ENCODE measurements at places on chromosomes 3 and 15. TPM values are rescaled to one million over a fixed set of nuclear protein-coding genes. Genes with fewer than 3 reads are reported as not detected.
A peak's percentile ranks its signal among the peaks of the same experiment; 100 is the strongest.

DNA sequence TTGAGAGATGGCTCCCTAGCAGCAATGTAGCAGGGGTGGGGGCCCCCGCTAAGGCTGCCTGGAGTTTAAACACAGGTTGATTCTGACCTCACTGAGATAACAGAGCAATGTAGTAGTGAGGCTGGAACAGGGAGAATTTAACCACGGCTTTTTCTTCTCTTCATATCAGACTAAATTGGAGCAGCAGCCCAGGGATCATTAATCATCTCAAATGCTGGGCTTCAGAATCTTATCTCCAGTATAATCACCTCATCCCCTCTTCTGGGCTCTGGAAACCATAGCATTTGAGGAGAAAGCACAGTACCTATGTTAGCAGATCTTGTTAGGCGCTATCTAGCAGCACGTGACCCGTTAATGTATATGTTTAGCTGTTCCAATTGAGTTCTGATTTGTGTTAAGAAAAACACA lies 25.4 kb upstream of the DET1 start:
- no peak for DNase-seq

- peak; percentile 61 for DNase-seq
Measured at GRCh38 chr3:179760944-179761343, 108.1 kb downstream of the USP13 start.

DNA sequence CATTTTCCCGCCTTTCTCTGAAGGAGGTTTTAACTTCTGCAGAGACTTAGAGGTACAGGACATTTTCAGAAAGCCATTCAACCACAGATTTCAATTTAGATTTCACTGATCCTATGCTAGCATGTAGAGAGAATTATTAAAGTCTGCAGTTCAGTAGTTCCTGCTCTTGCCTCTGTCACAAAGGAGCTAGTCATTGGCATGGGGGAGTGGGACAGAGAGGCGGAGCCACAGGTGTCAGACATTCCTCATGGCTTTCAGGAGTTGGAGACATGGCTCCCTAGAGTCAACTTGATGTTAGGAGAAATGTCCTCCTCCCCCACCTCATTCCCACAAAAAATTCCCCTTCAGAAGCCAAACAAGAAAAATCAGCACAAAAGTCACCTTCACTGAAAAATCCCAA lies 66.0 kb upstream of the SIAH2 start:
- no peak for DNase-seq

DNA sequence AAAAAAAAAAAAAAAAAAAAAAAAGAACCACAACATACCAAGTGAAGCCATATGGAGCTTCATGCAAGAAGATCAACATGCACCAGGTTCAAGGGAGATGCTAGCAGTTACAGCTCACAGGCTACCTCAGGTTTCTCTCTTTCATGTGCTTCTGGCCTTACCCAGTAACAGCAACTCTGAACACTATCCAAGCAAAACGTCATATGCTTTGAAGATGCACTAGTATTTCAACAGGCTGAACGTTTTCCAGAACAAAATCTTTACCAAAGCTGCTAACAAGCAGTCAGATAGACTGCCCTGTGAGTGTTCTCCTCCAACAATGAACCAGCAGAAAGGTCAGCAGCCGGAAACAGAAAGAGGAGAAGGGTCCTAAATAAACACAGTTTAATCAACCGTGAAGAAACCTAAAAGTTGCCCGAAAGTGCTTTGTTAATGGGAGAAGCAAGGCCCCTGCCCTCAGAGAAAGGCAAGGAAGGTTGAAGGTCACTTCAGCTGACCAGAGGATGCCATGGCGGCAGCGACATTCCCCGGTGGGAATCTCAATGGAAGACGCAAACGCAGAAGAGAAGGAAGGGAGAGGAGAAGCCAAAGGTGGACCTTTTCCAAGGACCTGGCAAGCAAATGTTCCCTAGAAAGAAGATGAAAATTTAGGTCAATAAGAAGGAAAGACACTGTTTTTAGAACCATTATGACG lies 80.1 kb downstream of the CCNL1 start:
- no peak for DNase-seq

SERPINI1 gene
- 14.6 TPM for total RNA-seq

DNA sequence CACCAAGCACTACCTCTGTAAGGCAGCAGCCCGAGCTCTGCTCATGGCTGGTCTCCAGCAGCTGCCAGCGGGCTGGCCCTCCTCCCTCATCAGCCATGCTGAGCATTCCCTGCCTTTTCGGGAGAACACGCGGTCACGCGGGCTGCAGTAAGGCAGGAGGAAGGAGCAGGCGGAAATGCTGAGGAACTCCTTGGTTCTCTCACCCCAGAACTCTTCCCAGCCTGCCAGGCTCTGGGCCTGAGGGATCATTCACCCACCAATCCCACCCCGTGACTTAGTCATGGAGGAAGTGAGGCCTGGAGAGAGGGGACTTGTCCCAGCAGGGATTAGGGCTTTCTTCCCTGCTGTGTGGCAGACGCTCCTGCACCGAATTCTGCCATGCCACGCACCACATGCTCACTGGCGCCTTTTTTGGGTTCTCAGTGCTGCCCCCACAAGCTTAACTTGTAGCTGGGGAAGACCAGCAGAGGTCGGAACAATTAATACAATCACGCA lies 42.9 kb upstream of the RPL32 start:
- no peak for DNase-seq

ATP6V1A gene
- 94.8 TPM for total RNA-seq

- DNase-seq = peak; percentile 81
Measured at GRCh38 chr15:38474155-38474757, 20.3 kb downstream of the FAM98B start.

NR2E3 gene
- not detected for total RNA-seq

- no peak for DNase-seq
Measured at GRCh38 chr15:42010434-42010833, 10.4 kb downstream of the PLA2G4E start.

DNA sequence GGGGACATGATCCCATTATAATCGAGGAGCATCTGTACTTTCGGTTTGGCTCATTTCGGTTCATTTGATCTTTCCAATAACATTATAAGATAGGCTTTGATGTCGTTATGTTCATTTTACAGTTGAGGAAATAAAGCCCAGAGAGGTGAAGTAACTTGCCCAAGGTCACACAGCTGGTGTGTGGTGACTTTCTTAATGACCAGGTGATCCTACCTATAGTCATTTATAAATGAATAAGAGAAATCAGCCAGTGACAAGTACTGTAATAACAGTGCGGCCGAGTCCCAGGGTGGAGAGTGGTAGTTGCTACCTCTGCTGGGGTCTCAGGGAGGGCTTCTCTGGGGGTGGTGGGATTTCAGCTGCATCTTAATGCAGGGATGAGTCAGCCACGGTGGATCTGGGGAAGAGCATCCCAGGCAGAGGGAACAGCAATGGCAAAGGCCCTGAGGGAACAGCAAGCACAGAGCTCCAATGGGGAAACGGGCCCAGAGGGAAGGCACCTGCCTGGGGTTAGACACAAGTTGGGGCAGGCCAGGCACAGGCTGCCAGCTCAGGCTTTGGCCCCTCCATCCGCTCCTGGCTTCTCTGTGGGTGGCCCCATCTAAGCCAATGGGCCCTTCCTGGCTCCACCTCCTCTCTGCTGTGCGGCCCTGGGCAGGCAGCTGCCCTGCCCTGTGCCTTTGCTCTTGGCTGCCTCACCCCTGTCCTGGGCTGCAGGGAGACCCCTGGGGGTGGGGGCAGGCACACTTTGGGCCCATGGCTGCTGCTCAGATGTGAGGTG lies 1.1 kb upstream of the FBLN2 start:
- DNase-seq = no peak

TRAIP gene
- total RNA-seq = 6.1 TPM

DNA sequence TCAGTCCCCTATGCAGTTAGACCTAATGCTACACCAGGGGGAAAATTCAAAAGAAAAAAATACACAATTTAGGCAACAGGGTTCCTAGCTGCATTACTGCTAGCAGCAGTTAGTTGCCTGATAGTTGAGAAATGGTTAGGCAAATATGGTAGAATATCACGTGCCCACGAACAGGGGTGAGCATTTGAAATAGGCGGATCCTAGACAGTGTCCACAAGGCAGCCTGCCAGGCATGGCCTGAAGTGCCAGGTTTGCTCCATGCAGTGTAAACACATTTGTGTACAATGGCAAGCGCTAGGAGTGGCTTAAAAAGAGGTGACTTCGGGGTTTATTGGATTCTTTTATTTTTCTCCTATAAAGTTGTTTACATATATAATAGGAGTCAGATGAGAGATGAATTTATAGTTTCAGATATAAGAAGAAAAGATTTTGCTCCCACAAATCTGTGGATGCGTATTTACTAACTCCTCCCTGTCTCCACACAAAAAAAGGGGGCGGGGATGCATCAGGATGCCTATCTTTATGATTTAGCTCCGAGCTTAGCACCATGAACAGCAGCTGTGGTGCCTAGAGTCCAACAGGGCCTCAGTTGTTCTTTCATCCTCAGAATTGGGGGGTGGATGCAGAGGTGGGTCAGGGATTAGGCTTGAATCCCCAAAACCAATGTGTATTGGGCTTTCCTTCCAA lies 3.9 kb upstream of the TGM4 start:
- no peak for DNase-seq

DNA sequence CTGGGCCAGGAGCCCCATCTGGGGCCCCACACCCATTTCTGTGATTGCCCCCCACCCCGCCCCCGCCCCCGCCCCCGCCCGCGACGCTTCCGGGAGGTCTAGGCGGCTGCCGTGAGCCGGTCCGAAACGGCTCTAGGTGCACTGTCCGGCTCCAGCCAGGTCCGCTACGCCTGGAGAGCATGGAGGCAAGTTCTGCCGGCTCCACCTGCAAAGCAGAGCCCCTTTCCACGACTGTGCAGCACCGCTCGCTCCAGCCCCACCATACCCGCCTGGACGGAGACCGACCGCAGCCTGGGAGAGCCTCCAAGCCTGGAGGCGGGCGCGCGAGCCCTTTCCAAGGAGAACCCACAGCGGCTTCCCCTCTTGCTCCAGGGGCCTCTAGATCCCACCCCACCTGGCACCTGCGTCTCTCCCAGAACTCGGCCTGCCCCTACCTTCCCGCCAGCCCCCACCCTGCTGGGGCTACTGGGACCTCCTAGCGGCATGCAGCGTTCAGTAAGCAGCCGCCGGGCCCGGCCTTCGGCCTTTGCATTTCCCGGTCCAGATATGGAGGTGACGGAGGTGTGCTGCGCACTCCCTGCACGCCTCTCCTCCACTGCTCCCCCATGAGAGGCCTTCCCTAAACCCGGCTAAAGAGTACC lies 66.2 kb downstream of the KLF13 start:
- no peak for DNase-seq

SLC27A2 gene
- total RNA-seq = 0.34 TPM

- no peak for DNase-seq
Measured at GRCh38 chr3:161890147-161890625, 393.6 kb downstream of the OTOL1 start.

GRCh38 chr3:42668793-42669217 lies 15.3 kb downstream of the ZBTB47 start:
- no peak for DNase-seq

DNA sequence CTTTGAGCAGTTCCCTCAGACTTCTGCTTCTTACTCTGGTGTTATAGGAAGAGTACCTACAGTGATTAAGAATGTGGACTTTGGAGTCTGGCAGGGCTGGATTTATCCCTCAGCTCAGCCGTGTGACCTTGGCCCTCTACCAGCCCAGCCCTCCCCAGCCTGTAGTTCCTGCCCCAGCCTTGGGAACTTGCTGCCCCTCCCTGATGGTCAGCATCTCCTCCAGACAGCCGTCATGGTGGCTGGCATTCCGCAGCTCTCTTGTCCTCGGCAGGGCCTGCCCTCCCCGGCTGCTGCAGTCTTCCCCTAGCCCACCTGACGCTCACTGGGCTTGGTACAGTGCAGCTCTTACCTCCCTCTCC lies 21.9 kb upstream of the CPNE9 start:
- no peak for DNase-seq

INSYN1 gene
- 2.4 TPM for total RNA-seq

- no peak for DNase-seq
Measured at GRCh38 chr3:38507120-38507519, 11.0 kb downstream of the EXOG start.

ANKUB1 gene
- total RNA-seq = not detected

- no peak for DNase-seq
Measured at GRCh38 chr3:38556640-38557358, 60.7 kb downstream of the EXOG start.

ISY1 gene
- 34.9 TPM for total RNA-seq

DNA sequence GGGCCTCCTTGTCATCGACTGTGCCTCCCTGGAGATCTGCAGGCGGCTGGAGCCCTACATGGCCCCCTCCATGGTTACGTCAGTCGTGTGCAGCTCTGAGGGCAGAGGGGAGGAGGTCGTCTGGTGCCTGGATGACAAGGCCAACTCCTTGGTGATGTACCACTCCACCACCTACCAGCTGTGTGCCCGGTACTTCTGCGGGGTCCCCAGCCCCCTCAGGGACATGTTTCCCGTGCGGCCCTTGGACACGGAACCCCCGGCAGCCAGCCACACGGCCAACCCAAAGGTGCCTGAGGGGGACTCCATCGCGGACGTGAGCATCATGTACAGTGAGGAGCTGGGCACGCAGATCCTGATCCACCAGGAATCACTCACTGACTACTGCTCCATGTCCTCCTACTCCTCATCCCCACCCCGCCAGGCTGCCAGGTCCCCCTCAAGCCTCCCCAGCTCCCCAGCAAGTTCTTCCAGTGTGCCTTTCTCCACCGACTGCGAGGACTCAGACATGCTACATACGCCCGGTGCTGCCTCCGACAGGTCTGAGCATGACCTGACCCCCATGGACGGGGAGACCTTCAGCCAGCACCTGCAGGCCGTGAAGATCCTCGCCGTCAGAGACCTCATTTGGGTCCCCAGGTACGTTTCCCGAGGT lies 146.5 kb downstream of the LRRK1 start:
- no peak for DNase-seq

SMCO1 gene
- total RNA-seq = not detected

CCDC54 gene
- not detected for total RNA-seq

DNA sequence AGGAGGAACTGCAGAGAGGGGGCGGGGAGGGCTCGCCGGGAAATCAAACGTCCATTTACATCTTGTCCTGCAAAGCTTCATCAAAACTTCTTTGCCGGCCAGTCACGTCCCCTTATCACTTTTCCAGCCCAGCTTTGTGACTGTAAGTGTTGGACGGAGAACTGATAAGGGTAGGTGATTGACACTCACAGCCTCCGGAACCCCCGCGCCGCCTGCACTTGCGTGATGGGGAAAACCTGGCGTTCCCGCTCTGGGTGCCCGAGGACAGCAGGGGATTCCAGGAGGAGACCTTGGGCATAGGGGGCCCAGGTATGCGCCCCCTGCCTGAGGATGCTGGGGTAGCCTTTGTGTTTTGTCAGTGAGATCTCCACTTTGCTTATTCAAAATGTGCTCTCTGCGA lies 72.8 kb upstream of the ANKRD34C start:
- no peak for DNase-seq

All from SK-MEL-5 (cell line).